ENCODE measurements at places on chromosomes 16 and 17.

DNA sequence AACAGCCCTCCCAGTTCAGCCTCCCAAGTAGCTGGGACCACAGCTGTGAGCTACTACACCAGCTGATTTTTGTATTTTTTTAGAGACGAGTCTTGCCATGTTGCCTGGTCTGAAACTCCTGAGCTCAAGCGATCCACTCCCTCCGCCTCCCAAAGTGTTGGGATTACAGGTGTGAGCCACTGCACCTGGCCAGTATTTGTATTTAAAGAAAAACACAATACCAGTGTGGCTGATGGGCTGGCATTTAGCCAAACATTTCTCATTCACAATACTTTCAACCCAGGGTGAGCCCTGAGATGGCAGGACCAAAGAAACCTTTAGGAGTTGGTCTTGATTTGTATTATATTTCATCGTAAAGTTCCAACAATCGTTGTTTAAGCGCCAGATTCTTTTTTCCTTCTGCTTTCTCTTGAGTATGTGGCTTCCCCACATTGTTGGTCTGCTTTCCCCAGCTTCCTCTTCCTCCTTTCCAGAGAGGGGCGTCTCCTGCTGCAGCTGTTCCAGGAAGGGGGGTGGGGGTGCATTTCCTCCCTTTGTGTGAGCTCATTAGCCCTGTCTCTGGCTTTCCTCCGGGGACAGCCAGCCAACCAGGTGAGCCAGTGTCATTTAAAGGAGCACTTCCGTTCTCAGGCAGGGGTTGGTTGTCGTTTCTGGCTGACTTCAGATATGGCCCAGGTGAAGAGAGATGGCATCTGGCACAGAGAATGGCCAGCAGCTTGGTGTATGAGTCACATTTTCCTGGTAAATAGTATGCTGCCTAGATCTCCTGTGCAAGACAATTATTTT, 79.9 kb downstream of the GPRC5B start:
- DNase-seq = peak; percentile 18

GRCh38 chr17:39926588-39927100, 757 bp downstream of the ORMDL3 start:
- peak; percentile 69 for DNase-seq

- peak; percentile 71 for DNase-seq
Observed at GRCh38 chr16:78235168-78235800, 135.8 kb downstream of the WWOX start.

DNA sequence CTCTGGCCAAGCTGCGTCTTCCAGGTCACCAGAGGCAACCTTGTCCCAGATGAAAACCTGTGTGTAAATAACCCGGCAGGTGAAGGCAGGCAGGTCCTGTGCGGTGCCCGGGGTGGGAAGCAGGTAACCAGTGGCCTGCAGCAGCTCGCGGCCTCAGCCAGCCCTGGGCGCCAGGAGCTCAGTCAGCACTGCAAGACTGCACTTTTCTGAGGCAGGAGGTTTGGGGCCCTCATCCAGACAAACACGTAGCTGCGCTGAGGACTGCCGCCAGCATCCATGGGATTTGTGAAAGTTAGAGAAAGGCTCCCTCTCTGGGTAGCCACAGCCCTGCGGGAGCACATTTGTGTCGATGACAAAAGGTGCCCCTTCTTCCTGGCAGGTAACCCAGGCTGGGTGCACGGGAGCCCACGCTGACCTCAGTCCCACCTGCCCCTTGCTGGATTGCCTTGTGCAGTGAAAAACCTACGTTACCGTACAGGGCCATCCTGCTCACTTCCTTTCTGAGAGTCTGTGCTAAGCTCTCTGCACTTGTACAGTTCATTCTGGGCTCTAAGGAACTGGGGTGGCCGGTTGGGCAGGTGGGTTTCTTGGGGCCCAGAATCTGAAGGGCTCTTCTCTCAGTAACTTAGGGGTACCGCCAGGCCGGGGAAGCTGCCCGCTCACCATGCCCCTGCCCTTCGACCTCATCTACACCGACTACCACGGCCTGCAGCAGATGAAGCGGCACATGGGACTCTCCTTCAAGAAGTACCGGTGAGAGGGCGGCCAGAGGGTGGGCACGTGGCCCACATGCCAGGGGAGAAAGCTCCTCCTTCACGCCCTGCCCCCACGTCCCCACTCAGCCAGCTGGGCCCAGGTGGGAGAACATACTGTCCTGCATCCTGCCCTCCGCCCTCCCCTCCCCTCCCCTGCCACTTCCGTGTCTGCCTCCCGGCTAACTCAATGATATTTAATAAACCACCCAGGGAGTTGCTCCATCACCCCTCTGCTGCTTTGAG, 56.4 kb downstream of the MGAT5B start:
- DNase-seq = no peak

GRCh38 chr17:18987230-18987610, 17.3 kb downstream of the FAM83G start:
- no peak for DNase-seq

Data from activated CD4-positive, alpha-beta T cell treated with anti-CD3 and anti-CD28 coated beads, Interleukin-2, amount 50 U/mL, for 48 hours (primary cell).